ENCODE measurements at places on chromosomes 11 and 22.

- H3K36me3 ChIP-seq: peaks cover 19% of the 10 kb centered on the region
- H3K4me1 ChIP-seq: peaks cover 46% of the 10 kb centered on the region
- no peaks in the 10 kb centered on the region for H3K27me3 ChIP-seq
- no peak for ATAC-seq
- no peak overlapping the region for H3K27ac ChIP-seq
These were observed 4.4 kb downstream of the HPS5 start for GRCh38 chr11:18317551-18317950.

GRCh38 chr11:130369713-130370112 is 55.0 kb upstream of the ZBTB44 start:
- no peak for ATAC-seq
- H3K27me3 ChIP-seq: peaks cover 18% of the 10 kb centered on the region
- no peak overlapping the region for H3K4me3 ChIP-seq
- no peaks in the 10 kb centered on the region for H3K4me1 ChIP-seq

GRCh38 chr11:134355656-134356055 is 23.9 kb downstream of the GLB1L2 start:
- H3K27ac ChIP-seq: no peak overlapping the region
- H3K4me3 ChIP-seq: no peak overlapping the region

DNA sequence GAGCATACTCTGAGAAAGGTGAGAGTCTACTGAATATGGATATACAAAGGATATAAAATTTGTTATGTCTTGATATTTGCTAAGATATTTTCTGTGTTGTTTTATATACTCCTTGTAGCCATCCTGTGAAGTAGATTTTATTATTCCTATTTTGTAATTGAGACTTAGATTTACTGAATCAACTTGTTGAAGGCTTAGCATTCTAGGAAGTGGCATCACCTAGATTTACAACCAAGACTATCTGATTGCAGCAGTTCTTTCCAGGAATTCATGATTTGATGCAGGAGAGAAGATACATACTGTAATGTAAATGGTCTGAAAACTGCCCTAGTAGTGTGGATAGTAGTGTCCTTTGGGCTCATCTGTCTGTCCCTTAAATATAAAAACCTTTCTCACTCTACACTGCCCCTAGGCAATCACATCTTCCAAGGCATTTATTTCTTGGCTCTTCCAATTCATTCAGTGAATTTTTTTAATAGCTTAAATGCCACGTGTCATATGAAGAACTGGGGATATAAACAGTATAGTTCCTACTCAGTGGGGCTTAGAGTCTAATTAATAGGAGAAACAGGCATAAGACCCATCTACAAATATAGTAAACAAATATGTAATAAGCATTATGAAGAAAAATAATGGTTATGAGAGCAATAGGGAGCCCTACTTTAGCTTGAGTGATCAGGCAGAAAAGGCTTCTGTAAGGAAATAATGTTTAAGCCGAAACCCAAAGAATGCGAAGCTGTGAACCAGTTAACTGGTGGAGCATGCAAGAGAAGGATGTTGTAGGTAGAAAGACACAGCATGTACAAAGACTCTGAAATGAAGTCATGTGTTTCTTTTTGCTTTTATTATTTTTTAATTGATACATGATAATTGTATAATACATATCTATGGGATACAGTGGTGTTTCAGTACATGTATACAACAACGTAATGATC is 13.6 kb downstream of the IPO7 start:
- no peaks in the 10 kb centered on the region for H3K27me3 ChIP-seq
- no peak overlapping the region for H3K4me3 ChIP-seq
- peak overlapping the region; percentile 53 for H3K27ac ChIP-seq
- H3K36me3 ChIP-seq: peaks cover 28% of the 10 kb centered on the region
